ENCODE measurements at places on chromosomes 4 and X.

GRCh38 chr4:23734000-23734399, 155.8 kb downstream of the PPARGC1A start:
- DNase-seq, result no peak

GRCh38 chr4:38278255-38278654, 318.1 kb downstream of the PTTG2 start:
- no peak for DNase-seq

- no peak for DNase-seq
Observed at GRCh38 chr4:62193761-62194160, 993.6 kb downstream of the ADGRL3 start.

GRCh38 chr4:174550541-174550940, 28.3 kb upstream of the HPGD start:
- no peak for DNase-seq

DNA sequence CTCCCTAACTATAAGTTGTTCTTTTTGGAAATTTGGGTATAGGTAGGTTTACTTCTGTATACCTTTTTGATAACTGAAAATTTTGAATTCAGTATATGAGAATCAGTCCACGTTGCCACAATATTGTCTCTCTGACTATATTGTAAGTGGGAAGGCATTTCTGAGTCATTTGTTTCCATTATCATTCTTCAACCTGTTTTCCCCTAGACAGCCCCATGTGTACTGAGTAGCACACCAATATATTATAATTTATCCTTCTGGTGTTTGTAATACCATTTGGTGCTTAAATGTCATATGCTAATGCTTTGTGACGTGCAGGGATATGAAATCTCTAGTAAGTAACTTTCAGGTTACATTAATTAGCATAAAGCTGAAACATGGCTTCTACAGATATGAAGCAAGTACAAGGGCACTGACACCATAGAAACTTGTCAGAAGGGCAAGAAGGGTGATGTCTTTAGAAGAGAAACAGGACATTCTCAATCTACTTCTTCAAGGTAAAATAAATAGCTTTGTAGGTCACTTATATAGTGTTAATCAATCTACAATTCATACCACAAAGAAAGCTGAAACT, 27.7 kb downstream of the PAK3 start:
- DNase-seq, result no peak

Measured in brain pericyte (primary cell).